ENCODE measurements at places on chromosomes 2 and 18.

DNA sequence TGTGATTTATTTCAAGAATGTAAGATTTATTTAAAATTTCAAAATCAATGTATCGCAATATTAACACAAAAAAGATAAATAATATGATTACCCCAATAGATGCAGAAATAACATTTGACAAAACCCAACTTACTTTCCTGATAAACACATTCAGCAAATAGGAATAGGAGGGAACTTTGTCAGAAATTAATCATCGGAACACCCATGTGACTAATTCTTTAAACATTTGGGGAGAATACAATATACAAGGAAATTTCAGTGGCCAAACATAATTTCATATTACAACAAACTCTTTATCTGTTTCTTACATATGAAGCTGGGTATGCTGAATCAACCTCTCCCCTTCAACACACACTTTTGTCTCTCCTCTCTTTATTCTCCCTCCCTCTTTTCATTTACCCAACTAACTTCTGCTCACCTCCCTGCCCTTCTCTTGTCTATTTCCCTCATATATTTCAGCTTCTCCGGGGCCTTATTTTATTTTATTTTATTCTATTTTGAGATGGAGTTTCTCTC lies 309.6 kb upstream of the CNTNAP5 start:
- no peak overlapping the region for H3K27ac ChIP-seq
- H3K36me3 ChIP-seq, result no peaks in the 10 kb centered on the region
- H3K27me3 ChIP-seq, result no peaks in the 10 kb centered on the region
- H3K4me3 ChIP-seq, result no peak overlapping the region
- H3K4me1 ChIP-seq, result no peaks in the 10 kb centered on the region

DNA sequence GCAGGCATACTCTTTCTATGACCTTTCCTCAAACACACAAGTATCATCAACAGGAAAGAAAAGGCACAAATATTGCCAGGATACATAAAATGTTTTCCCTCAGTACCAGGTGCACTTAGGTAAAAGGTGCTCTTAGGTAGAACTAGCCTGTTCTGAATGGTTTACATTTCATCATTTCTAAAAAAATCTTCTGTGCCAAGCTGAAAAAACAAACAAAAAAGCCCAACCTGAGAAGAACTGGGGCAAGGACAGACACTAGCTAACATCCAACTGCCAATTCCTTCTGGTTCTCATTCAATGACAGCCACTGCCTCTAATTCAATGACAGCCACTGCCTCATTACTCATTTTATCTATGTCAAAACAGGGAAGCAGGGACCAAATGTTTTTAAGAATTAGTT lies 68.5 kb downstream of the SPIRE1 start:
- no peak overlapping the region for H3K4me3 ChIP-seq
- no peaks in the 10 kb centered on the region for H3K36me3 ChIP-seq
- no peak overlapping the region for H3K27ac ChIP-seq

- H3K27ac ChIP-seq, result no peak overlapping the region
- no peak for DNase-seq
- H3K4me1 ChIP-seq, result no peaks in the 10 kb centered on the region
- H3K36me3 ChIP-seq, result no peaks in the 10 kb centered on the region
- no peaks in the 10 kb centered on the region for H3K27me3 ChIP-seq
These were observed 55.8 kb upstream of the FAM136A start for GRCh38 chr2:70357684-70358071.

GRCh38 chr2:235659767-235660322 lies 166.0 kb downstream of the AGAP1 start:
- H3K4me3 ChIP-seq, result no peak overlapping the region
- peak; percentile 21 for DNase-seq
- no peaks in the 10 kb centered on the region for H3K27me3 ChIP-seq
- H3K27ac ChIP-seq, result no peak overlapping the region
- peaks cover 25% of the 10 kb centered on the region for H3K4me1 ChIP-seq

- H3K27me3 ChIP-seq, result no peaks in the 10 kb centered on the region
- DNase-seq, result no peak
- H3K4me3 ChIP-seq, result no peak overlapping the region
- H3K27ac ChIP-seq, result no peak overlapping the region
These were observed 474.5 kb downstream of the PTPRM start for GRCh38 chr18:8041526-8042111.

GRCh38 chr2:128178650-128179460 lies 87.9 kb downstream of the UGGT1 start:
- H3K4me3 ChIP-seq, result no peak overlapping the region
- no peaks in the 10 kb centered on the region for H3K36me3 ChIP-seq
- DNase-seq, result peak; percentile 73
- H3K27ac ChIP-seq, result peak overlapping the region; percentile 55
- peaks cover 13% of the 10 kb centered on the region for H3K4me1 ChIP-seq

GRCh38 chr18:58496937-58497336 lies 132.0 kb downstream of the ALPK2 start:
- no peak for DNase-seq
- no peak overlapping the region for H3K4me3 ChIP-seq

DNA sequence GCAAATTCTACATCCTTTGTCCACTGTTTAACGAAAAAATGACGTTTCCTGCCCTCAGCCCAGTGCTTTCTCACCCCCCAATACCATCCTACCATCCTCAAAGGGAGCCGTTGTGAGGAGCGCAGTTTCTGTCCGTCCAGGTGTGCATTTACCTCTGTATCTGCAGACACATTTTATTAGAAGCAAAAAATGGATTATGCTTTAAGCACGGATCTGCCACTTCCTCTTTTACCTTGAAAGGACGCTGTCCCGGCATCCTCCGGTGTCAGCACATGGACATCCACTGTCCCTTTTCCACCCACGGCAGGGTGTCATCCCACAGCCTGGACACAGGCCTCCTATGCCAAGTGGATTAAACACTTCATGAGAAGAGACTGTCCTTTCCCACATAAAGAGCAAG lies 7.2 kb upstream of the MAL start:
- no peaks in the 10 kb centered on the region for H3K4me1 ChIP-seq
- H3K36me3 ChIP-seq, result no peaks in the 10 kb centered on the region
- H3K27ac ChIP-seq, result no peak overlapping the region
- no peak overlapping the region for H3K4me3 ChIP-seq
- H3K27me3 ChIP-seq, result no peaks in the 10 kb centered on the region

- H3K27ac ChIP-seq, result no peak overlapping the region
- peaks cover 3% of the 10 kb centered on the region for H3K4me1 ChIP-seq
- no peak overlapping the region for H3K4me3 ChIP-seq
These were observed 13.4 kb downstream of the IL18RAP start for GRCh38 chr2:102436323-102436722.

DNA sequence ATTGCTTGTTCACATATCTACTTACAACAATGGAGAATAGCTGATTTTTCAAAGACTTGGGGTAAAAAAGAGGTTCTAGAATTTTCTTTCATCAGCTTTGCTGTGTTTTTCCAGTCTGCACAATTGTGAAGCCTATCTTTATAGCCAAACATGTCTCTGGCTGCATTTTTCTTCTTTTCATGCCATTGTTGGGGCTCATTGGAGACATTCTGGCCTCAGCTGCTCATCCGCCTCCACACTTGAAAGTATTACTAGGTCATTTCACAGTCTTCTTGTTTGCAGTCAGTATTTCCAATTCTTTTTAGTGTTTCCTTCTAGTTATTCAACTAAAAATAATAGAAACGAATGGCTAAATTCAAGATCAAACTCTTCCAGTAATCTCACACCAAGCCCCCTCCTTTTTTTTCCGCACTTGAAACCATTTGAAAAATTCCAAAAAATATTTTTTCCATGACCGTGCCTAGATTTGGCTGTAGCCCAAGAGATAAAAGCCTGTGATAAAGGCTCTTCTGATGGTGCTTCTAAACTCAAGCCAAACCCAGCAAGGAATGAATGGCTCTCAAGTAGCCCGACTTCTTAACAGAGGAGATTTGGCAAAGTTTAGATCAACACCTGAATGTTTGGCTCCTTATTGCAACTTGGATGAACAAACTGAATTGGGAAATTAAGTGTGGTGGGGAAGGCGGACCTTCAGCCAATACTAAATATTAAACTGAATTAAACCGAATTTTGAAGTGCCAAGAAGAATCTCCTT lies 103.4 kb downstream of the NRP2 start:
- no peaks in the 10 kb centered on the region for H3K27me3 ChIP-seq
- peaks cover 3% of the 10 kb centered on the region for H3K4me1 ChIP-seq
- no peak overlapping the region for H3K4me3 ChIP-seq
- DNase-seq, result no peak
- H3K36me3 ChIP-seq, result no peaks in the 10 kb centered on the region

DNA sequence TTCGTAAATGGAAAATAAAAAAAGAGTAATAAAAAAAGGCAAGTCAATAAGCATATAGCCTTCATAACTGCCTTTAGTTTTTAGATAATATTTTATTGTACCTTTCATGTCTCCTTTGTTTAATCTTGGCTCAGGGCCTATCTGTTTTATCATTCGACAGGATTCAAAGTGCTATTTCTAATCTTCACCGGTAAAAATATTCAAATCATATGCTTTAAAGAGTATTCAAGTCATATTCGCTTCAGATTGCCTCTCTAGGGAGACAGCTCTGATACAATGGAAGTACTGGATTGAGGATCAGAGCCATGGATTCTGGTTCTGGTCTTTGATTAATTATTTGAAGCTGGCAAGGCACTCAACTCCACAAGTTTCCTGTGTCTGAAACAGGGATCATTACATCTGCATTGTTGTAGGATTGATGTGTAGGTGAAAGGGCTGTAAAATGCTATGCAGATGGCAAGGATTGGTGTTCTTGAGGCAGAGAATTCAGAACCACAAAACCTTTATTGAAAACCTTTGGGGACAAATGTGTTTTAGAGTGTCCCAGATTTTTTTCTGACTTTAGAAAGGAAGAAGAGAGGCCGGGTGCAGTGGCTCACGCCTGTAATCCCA lies 84.3 kb upstream of the RAPH1 start:
- no peaks in the 10 kb centered on the region for H3K4me1 ChIP-seq
- H3K27me3 ChIP-seq, result no peaks in the 10 kb centered on the region
- no peaks in the 10 kb centered on the region for H3K36me3 ChIP-seq
- DNase-seq, result no peak

GRCh38 chr2:108278631-108279030 lies 10.1 kb upstream of the SULT1C2 start:
- H3K36me3 ChIP-seq, result no peaks in the 10 kb centered on the region
- no peaks in the 10 kb centered on the region for H3K27me3 ChIP-seq
- no peaks in the 10 kb centered on the region for H3K4me1 ChIP-seq
- no peak for DNase-seq

- no peak for DNase-seq
- H3K4me3 ChIP-seq, result no peak overlapping the region
- no peaks in the 10 kb centered on the region for H3K27me3 ChIP-seq
- peak overlapping the region; percentile 83 for H3K27ac ChIP-seq
- H3K36me3 ChIP-seq, result no peaks in the 10 kb centered on the region
These were observed 70.0 kb downstream of the MBP start for GRCh38 chr18:77062518-77063003.

GRCh38 chr2:54360055-54360792 lies 95.9 kb upstream of the SPTBN1 start:
- H3K27ac ChIP-seq, result peak overlapping the region; percentile 69
- DNase-seq, result peak; percentile 58
- H3K4me3 ChIP-seq, result no peak overlapping the region
- H3K27me3 ChIP-seq, result no peaks in the 10 kb centered on the region

DNA sequence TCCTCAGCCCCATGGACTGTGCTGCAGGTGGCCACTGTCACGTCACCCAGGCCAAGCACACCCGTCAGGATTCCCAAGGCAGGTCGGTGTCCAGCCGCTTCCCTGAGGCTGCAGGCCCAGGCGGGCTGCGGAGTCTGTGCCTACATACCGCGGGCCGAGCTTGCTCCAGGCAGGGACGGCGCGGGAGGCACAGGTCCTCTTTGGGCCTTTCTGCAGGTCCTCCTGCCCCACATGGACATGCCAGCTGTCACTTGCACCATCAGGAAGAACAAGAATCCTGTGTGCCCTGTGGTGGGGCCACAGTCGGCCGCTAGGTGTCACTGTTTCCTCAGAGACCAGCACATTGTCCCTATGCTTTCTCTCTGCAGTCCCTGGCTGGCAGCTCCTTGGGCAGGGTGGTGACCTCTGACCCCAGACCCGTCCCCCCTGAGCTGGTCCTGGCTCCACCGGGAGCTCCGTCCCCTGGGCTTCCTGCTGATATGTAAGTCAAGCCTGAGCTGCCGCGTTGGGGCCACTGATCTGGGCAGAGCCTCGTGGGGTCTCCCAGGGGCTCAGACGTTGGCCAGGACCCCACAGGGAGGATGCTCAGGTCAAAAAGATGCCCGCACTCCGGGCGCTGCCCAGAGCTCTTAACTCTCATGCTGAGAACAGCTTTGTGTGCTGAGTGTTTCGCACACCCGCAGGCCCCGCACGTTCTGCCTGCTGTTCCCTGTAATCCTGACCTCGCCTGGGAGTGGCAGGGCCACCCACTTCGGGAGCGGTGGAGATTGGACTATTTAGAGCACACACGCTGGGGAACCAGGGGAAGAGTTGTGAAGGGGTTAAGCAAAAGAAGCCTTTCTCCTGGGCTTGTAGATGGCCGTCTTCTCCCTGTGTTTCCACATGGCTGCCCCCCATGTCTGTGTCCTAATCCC lies 17.3 kb upstream of the AGXT start:
- H3K27ac ChIP-seq, result no peak overlapping the region
- DNase-seq, result peak; percentile 87
- no peaks in the 10 kb centered on the region for H3K4me1 ChIP-seq
- no peaks in the 10 kb centered on the region for H3K27me3 ChIP-seq
- no peaks in the 10 kb centered on the region for H3K36me3 ChIP-seq
- H3K4me3 ChIP-seq, result no peak overlapping the region

GRCh38 chr2:196233021-196233804 lies 61.8 kb upstream of the STK17B start:
- H3K4me1 ChIP-seq, result peaks cover 5% of the 10 kb centered on the region
- H3K36me3 ChIP-seq, result no peaks in the 10 kb centered on the region
- peak; percentile 46 for DNase-seq
- peak overlapping the region; percentile 54 for H3K27ac ChIP-seq
- no peak overlapping the region for H3K4me3 ChIP-seq

- H3K4me1 ChIP-seq, result peaks cover 8% of the 10 kb centered on the region
- no peak overlapping the region for H3K27ac ChIP-seq
- H3K27me3 ChIP-seq, result no peaks in the 10 kb centered on the region
- H3K4me3 ChIP-seq, result no peak overlapping the region
These were observed 272.6 kb upstream of the UBE2E3 start for GRCh38 chr2:180707884-180708205.

DNA sequence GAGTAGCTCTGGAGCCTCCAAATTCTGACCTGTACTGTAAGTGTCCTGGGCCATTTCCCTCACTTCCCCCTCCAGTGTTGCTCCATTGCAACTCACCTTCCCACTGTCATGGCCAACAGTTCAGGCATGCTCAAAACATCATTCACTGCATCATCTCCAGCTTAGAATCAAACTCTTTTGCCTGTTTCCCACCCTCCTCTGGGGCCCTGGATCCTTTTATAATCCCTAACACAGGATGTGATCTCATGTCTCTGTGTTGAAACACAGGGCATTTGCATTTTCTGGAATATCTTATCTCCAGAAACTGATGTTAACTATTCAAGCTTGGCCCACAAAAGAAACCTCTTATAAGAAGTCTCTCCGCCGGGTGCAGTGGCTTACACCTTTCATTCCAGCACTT lies 3.0 kb downstream of the DPP4 start:
- H3K4me3 ChIP-seq, result no peak overlapping the region
- peak overlapping the region; percentile 85 for H3K27ac ChIP-seq
- H3K4me1 ChIP-seq, result peaks cover 81% of the 10 kb centered on the region
- no peaks in the 10 kb centered on the region for H3K27me3 ChIP-seq
- DNase-seq, result no peak
